ENCODE measurements at places on chromosomes 16 and 17. TPM values are rescaled to one million over a fixed set of nuclear protein-coding genes. Genes with fewer than 3 reads are reported as not detected.

Gene KRTAP2-1
- total RNA-seq = not detected

Gene RASL10B
- 0.11 TPM for total RNA-seq

Gene TRPV3
- 5.1 TPM for total RNA-seq

Gene ZFP3
- 0.94 TPM for total RNA-seq

Gene SLFN5
- total RNA-seq = 53.1 TPM

Gene STAC2
- not detected for total RNA-seq

Gene TLCD2
- 0.99 TPM for total RNA-seq

Gene ABI3
- not detected for total RNA-seq

Gene TEKT1
- total RNA-seq = not detected

Gene FNDC8
- total RNA-seq = not detected

Gene IRF8
- total RNA-seq = not detected

Gene CA7
- total RNA-seq = not detected

Gene SCPEP1
- 69.9 TPM for total RNA-seq

Gene LRRC46
- not detected for total RNA-seq

Gene TBC1D3C
- not detected for total RNA-seq

Gene AOC2
- total RNA-seq = 0.55 TPM

Gene C16orf90
- total RNA-seq = not detected

Gene CCDC200
- total RNA-seq = not detected

Gene SDK2
- total RNA-seq = 24.7 TPM

Gene PRAC2
- total RNA-seq = not detected

Gene GSG1L
- not detected for total RNA-seq

Gene CDH13
- total RNA-seq = 45.0 TPM

Gene CCL8
- not detected for total RNA-seq

Gene MMP15
- 9.5 TPM for total RNA-seq

Gene BCO1
- not detected for total RNA-seq

Gene PPY
- total RNA-seq = 1.6 TPM

Gene C17orf113
- total RNA-seq = 0.38 TPM

Gene UQCRC2
- 146 TPM for total RNA-seq

Gene KCNH4
- not detected for total RNA-seq

Gene ADAM11
- total RNA-seq = 0.08 TPM

Gene B4GALNT2
- total RNA-seq = 3.5 TPM

Gene SMIM22
- total RNA-seq = 1.2 TPM

Gene SLC35B1
- 71.7 TPM for total RNA-seq

Gene CBX2
- 5.3 TPM for total RNA-seq

Gene ABCA8
- total RNA-seq = not detected

Gene THRA
- total RNA-seq = 11.3 TPM

Gene NF1
- total RNA-seq = 22.3 TPM

Gene ARL5C
- not detected for total RNA-seq

Gene TMIGD1
- not detected for total RNA-seq

Gene OTOP2
- not detected for total RNA-seq

Gene CHST5
- total RNA-seq = not detected

Gene PIEZO1
- total RNA-seq = 172 TPM

Gene SLC5A11
- not detected for total RNA-seq

Gene PDILT
- total RNA-seq = not detected

Gene GAS2L2
- not detected for total RNA-seq

Gene PPP1R1B
- total RNA-seq = 0.39 TPM

Gene SMURF2
- 70.0 TPM for total RNA-seq

Gene APOBR
- total RNA-seq = 0.04 TPM

Gene FN3K
- total RNA-seq = 0.34 TPM

Gene MYH8
- not detected for total RNA-seq

Gene KRTAP4-9
- not detected for total RNA-seq

Gene ATMIN
- total RNA-seq = 27.1 TPM

Gene IL21R
- 0.19 TPM for total RNA-seq

Gene SMPD3
- not detected for total RNA-seq

Gene SLC5A10
- total RNA-seq = not detected
